Left lung (tissue), 14 donors: ENCODE measurements at places on chromosomes 1 and 21. TPM values are rescaled to one million over a fixed set of nuclear protein-coding genes. Genes with fewer than 3 reads are reported as not detected.

BGLAP gene
- 1.0 TPM for total RNA-seq

GRCh38 chr1:21490774-21491487 lies 18.3 kb upstream of the ALPL start:
- no peak overlapping the region for H3K4me3 ChIP-seq
- H3K36me3 ChIP-seq, result no peaks in the 10 kb centered on the region

CYP4X1 gene
- total RNA-seq, result 8.8 TPM

IARS2 gene
- 63.9 TPM for total RNA-seq

DNA sequence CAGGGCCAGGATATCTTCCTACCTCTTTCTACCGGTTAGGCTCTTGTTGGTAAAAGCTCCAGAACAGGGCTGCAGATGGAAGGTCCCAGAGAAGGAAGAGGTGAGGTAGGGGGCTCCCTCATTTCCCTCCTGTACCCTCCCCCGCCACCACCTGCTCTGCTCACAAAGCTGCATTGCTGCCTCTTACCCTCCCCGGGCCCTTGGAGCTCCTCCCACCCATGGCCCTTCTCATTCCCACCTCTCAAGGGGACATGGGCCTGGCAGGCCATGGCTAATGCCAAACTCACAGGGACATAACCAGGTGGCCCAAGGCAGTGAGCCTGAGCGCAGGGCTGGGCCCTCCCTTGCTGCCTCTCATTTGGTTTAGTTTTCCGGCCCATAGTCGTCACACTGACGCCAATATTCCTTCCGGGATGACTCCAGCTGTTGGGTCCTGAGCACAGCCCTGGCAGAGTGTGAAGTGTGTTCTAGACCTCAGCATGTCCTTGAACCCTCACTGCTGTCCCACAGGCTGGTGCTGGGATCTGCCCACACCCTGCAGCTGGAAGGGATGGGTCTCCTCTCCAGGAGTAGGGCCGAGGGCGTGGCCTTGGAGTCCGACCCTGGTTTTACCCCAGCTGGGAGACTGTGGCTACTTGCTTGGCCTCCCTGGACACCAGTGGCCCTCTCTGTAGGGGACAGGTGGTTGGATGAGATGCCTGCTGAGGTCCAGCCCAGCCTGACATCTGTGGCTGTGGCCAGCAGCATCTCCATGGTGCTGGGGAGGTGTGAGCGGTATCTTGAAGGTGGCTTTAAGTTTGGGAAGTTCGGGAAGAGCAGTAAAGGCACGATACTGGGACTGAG lies 104.6 kb downstream of the ARHGEF10L start:
- H3K4me3 ChIP-seq, result no peak overlapping the region
- no peaks in the 10 kb centered on the region for H3K27me3 ChIP-seq
- no peak for DNase-seq
- no peaks in the 10 kb centered on the region for H3K36me3 ChIP-seq
- no peak overlapping the region for H3K27ac ChIP-seq
